Sigmoid colon (tissue), 7 donors: ENCODE measurements at places on chromosomes 6 and 20. TPM values are rescaled to one million over a fixed set of nuclear protein-coding genes. Genes with fewer than 3 reads are reported as not detected.

DNA sequence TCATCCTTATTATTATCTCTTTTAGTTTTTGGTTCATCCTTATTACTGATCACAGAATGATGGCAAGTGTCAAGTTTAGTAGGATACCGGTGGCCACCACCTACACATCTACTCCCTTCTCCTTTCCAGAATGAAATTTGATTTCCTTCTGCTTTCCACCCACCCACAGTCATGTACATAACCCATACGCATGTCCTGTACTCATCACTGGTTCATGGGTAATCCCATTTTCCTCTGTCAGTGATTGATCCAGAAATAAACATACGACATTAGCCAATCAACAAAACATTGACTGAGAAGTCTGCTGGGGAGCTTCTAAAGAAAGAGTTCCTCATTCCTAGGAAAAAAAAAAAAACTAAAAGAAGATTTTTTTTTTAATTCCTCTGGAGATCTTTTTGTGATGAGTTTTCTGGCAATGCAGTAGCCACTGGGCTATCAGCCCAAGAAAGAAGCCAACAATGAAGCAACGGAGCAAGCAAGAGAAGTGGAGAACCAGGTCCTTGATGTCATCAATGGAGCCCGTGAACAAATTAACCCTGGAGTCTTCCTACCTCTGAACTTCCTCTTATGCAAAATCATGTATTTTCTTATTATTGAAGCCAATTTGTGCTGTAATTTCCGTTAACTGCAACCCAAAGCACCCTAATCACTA, 127.8 kb downstream of the TASP1 start:
- H3K4me3 ChIP-seq = no peak overlapping the region
- DNase-seq = peak; percentile 71
- H3K4me1 ChIP-seq = no peaks in the 10 kb centered on the region
- no peak overlapping the region for H3K27ac ChIP-seq
- H3K27me3 ChIP-seq = no peaks in the 10 kb centered on the region
- H3K36me3 ChIP-seq = peaks cover 3% of the 10 kb centered on the region

The SLC32A1 gene
- polyA plus RNA-seq = not detected

- DNase-seq = no peak
- no peaks in the 10 kb centered on the region for H3K36me3 ChIP-seq
- no peak overlapping the region for H3K4me3 ChIP-seq
- no peaks in the 10 kb centered on the region for H3K27me3 ChIP-seq
- H3K27ac ChIP-seq = no peak overlapping the region
Observed at GRCh38 chr6:169323221-169323620, 69.6 kb upstream of the THBS2 start.

- H3K4me3 ChIP-seq = no peak overlapping the region
- H3K36me3 ChIP-seq = no peaks in the 10 kb centered on the region
- no peak overlapping the region for H3K27ac ChIP-seq
- DNase-seq = no peak
- H3K27me3 ChIP-seq = no peaks in the 10 kb centered on the region
Observed at GRCh38 chr20:53157443-53158408, 185.6 kb downstream of the TSHZ2 start.

The KCNS1 gene
- polyA plus RNA-seq = not detected
